T-helper 9 cell (primary cell): ENCODE measurements at places on chromosomes 11 and 22.

DNA sequence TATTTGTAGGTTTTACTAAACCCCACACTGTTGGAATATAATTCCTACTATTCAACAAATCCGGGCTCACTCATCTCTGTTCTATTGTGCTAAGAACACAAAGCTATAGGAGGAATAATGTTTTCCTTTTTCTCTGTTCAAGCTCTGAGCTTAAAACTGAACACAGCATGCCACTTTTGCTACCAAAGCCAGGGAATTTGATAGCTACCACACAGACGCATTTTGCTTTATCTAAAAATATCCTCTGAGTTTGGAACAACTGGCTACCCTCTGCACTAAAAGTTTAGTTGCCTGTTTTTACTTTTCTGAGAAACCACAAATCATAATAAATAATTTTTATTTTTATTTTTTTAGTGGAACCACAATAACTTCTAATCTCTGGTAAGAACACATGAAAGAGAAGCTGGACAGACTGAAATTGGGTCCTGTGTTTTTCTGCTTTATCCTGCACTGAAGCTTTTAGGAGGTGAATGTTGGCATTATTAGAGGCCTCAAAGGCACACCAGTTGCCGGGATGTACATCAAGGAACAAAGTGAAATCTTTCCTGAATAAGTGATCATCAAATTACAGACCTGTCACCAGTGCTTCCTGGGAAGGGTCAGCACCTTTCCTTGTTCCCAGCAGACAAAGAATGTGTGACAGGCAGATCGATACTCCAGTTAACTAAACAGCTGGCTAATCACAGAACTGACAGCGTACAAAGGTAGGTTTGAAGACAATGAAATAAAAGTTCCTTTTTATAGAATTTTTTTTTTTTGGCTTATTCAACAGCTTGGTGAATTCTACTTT is 523.2 kb upstream of the TENM4 start:
- DNase-seq: no peak

DNA sequence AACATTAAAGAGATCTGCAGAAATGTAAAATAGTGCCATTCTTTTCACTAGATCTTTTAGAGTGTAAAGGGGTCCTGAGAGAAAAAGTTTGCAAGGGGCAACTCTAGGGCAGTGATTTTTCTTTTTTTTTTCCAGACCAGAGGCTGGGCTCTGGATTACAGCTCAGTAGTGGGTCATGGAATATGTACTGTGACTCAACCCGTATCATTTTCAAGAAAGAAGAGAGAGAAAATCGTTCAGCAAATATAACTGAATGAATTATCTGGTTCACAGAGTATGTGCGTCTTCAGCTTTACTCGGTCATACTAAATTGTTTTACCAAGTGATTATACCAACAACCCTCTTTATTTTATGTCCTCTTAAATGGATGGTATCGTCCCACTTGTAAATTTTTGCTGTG is 3.8 kb downstream of the CEP57 start:
- no peak for DNase-seq

DNA sequence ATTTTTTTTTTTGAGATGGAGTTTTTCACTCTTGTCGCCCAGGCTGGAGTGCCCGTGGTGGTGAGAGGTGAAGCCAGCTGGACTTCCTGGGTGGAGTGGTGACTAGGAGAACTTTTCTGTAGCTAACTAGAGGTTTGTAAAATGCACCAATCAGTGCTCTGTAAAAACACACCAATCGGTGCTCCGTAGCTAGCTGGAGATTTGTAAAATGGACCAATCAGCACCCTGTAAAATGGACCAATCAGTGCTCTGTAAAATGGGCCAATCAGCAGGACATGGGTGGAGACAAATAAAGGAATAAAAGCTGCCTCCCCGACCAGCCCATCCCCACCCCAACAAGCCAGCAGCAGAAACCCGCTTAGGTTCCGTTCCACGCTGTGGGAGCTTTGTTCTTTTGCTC is 4.4 kb upstream of the RAPSN start:
- DNase-seq: no peak

DNA sequence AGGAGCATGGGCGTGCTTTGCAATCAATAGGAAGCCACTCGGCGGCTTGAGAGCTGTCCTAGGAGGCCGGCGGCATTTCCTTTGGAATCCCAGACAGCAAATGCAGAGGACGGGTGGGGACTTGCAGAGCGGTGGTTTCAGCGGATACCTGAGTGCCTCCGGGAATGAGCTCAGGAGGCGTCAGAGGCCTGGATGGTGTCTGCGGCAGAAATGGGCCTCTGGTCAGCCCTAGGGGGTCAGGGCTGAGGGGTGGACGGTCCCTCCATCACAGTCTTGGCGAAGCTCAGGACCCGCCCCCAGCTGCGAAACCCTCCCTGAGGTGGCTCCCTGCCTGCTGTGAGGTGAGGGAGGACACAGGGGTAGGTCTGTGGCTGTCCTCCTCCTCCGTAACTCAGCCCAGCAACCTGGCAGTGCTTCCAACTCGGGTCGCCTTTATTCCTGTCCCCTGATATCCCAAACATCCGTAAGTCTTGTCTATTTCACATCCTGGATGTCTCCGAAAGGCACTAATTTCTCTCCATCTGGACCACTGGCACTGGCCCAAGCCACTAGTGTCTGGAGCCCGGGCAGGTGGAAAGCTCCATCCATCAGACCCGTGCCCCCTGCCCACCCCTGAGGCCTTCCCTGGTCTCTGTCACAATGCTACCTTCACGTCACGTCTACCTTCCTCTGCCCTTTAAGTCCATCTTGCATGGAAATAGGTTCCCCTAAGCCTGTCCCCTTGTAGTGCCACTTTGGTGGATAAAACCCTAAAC is 686.6 kb downstream of the BRD1 start:
- no peak for DNase-seq

GRCh38 chr11:119316729-119317591 is at the start of gene MCAM:
MCAM (minus strand) TSS chr11:119317130; CDS start chr11:119317101, 29 bp downstream.
- no peak for DNase-seq

- DNase-seq: no peak
Observed at GRCh38 chr22:19483481-19484244, 3.9 kb downstream of the CDC45 start.
